ENCODE measurements at places on chromosomes 6 and 20.

GRCh38 chr6:13573669-13574110, 711 bp upstream of the SIRT5 start:
- DNase-seq, result no peak

DNA sequence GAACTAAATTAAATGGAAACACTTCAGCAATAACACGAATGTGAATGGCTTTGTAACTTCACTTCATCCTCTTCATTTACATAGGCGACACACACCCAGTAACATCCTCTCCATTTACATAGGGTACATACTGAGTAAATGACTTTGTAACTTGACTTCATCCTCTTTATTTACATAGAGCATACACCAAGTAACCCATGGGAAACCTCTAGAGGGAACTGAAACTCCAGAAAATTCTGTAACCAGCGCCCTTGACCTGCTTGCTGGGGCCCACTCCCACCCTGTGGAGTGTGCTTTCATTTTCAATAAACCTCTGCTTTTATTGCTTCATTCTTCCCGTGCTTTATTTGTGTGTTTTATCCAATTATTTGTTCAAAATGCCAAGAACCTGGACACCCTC, 81.6 kb upstream of the OPRM1 start:
- DNase-seq, result no peak

- DNase-seq, result no peak
Observed at GRCh38 chr6:167573461-167574215, 248.8 kb downstream of the TTLL2 start.

DNA sequence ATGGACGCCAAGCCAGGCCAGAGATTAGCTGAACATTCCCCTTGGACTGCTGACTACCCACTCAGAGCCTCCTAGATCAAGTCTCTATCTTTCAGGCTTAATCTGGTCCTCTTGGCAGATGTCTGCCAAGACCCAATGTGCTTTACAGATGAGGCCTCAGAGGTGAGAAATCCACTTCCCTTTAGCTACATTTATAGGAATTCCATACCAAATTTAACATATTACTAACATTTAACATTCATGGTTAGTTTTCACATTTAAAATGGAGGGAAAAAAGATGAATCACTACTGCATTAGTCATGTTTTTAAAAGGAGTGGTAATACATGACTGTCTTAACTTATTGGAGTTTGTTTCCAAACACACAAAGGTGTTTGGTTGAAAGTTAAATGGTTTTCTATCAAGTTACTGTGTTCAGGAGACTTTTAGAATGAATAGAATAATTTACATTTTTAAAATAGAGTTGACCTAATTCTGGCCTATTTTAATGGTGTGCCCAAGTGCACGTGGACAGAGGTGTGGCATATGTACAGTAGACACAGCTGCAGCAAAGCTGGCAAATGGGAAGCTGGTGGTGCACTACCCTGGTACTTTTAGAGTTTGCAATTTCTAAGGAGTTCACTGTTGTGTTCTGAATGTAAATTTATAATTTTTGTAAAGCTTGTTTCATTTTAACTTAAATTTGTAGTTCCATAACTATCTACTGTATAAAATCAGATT, 41.9 kb upstream of the CALHM6 start:
- DNase-seq, result no peak

DNA sequence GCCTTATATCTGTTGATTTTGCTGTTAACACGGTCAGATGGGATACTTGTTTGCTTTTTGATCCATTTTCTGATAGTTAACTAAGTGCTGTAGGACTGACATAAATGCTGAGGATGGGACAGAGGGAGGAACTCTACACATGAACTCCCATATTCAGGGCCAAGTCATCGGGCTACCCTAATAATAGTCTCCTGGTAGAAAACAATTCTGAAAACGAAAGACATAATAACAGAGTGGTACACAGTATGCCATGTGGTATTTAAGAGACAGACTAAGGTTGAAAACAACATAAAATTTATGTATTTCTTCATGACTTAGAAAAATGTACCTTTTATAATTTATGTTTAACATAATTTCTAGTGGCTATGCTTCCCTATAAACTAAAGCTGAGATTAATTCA, 12.0 kb downstream of the ID4 start:
- DNase-seq, result no peak

DNA sequence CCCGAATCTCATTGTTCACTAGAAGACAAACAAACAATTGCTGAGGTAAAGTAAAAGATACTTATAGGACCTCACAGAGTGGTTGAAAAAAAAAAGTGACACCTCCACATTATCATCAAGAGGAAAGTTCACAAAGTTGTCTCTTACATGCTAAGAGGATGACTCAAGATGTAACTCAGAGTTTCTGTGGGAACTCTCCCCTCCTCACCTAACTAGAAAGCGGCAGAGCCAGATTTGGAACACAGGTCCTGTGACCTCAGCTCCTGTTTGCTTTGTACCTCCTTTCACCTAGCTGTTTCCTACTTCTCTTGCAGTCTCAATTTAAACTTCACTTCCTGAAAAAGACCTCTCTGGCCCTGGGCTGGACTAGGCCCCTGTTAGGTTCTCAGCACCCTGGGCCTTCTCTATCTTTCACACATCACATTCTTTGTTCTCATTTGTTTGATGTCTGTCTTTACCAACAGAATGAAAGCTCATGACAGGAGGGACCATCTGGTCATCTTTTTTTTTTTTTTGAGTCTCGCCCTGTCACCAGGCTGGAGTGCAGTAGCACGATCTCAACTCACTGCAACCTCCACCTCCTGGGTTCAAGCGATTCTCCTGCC, 60.8 kb downstream of the CD24 start:
- no peak for DNase-seq

DNA sequence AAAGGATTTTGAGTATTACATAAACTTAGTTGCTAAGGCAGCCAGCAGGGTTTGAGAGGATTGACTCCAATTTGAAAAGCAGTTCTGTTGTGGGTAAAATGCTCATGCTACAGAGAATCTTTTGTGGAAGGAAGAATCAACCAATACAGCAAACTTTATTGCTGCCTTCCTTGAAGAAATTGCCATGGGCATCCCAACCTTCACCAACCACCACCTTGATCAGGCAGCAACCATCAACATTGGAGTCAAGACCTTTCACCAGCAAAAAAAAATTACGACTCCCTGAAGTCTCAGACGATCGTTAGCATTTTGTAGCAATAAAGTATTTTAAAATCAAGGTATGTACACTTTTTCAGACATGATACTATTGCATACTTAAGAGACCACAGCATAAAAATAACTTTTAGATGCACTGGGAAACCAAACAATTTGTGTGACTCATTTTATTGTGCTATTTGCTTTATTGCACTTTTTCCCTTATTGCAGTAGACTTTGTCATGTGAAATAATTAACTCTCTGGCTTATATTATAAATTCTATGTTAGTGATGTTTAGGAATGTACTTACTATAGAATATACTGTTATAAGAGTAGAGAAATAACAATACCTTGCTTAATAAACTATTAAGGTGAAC, 390.8 kb downstream of the CDKAL1 start:
- DNase-seq, result no peak

DNA sequence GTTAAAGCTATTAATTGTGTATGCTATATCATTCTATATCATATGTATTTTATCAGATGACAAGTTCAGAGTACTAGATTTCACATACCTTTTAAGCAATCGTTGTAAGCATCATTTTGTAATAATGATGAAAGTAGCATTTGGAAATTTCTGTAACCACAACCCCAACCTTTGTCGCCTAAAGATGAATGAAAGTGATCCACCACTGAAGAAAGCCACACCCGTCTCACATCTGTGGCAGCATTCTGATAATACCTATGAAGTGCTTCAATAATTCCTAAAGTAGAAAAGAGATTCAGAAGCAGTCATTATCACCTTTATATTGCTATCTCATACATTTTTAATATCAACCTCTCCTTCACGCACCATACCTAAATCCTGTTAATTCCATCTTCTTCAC, 16.6 kb downstream of the ZUP1 start:
- DNase-seq, result no peak

GRCh38 chr6:62528894-62529526, 243.0 kb upstream of the KHDRBS2 start:
- no peak for DNase-seq

DNA sequence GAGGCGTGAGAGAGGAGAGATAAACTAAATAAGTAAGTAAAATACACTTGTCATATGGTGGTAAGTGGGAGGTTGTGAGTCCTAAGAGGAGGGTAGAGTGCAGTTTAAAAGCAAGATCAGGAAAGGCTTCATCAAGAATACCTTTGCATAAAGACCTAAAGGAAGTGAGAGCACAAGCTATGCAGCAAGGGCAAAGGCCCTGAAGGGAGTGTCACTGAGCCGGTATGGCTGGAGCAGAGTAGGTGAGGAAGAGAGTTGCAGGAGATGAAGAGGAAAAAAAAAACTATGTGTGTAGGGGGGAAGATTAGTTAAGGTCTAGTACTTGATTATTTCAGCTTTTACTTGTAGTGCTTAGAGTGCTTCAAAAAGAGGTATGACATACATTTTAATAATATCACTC, 11.0 kb downstream of the DNAAF9 start:
- no peak for DNase-seq

DNA sequence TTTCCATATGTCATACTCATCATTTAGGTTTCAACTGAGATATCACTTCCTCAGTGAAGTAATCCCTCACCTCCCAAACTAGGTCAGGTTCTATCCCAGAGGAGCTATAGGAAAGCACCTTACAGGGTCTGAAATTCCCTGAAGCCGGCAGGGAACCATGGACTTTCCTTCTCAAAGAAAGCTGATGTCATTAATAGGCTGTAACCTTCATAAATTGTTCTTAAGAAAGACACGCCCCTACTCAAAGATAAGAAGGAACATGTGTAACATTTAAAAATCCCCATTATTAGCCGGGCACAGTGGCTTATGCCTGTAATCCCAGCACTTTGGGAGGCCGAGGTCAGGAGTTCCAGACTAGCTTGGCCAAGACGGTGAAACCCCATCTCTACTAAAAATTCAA, 50.0 kb upstream of the RNGTT start:
- no peak for DNase-seq

DNA sequence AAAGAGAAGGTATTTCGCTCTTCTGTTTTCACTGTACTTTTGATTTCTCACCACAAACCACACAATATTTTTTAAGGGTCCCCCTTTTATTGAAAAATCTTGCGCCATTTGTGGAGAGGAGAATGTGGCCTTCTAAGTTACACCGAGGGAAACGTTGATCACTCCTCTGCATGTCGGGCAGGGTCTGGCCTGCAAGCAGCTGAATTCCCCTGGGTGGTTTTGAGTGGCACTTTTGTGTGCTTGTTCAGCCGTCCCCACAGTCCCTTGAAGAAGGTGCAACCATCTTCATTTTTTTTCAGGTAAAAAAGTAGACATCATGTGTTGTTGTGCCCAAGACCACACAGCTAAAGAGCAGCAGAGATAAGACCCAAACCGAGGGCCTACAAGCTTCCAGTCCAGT, 6.1 kb downstream of the GPR31 start:
- DNase-seq, result no peak

DNA sequence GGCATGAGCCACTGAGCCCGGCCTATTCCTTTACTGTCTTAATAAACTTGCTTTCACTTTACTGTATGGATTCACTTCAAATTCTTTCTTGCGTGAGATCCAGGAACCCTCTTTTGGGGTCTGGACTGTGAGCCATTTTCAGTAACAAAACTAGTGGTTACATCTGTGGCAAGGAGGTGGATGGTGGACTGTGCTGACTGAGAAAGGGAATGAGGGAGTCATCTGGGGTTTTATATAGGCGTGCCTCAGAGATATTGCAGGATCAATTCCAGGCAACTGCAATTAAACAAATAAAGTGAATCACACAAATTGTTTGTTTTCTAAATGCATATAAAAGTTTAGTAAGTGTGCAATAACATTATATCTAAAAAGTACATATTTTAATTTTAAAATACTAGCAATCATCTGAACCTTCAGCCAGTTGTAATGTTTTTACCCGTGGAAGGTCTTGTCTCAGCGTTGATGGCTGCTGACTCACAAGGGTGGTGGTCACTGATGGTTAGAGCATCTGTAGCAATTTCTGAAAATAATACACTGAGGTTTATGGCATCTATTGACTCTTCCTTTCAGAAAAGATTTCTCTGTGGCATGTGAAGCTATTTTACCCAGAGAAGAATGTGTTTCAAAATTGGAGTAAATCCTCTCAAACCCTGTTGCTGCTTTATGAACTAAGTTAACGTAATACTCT, 111.4 kb upstream of the FKBP1C start:
- DNase-seq, result no peak

- DNase-seq, result no peak
Observed at GRCh38 chr6:37860226-37860839, 40.8 kb downstream of the ZFAND3 start.

- DNase-seq, result no peak
Observed at GRCh38 chr6:101395345-101395744, 1.8 kb downstream of the GRIK2 start.

- DNase-seq, result no peak
Observed at GRCh38 chr6:108421366-108421765, 126.5 kb downstream of the AFG1L start.

DNA sequence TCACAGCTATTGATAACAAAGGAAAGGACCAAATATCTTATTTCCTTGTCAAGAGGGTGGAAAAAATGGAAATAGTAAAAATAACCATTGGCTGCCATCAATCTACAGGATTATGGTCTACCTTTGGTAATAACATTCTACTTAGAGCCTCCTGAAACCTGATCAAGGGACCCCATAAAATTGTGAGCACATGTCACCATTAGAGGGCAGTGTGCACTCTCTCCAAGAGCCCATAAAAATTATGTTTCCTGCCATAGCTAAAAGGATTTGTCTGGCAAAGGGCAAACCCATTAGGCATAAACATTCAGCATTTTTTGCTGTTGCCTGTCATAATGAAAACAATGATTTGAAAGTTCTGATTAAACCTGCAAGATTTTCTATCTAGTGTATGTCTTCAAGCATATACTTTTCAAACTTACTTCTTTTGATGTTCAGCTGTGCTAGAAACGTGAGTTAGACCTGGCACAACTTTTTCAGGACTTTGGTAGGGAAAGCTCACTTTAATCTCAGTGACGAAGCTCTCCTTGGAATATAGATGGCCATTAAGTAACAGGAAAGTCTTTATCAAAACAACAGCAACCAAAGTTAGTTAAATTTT, 120.7 kb upstream of the ZFP64 start:
- DNase-seq, result no peak

GRCh38 chr6:144075187-144075586, 20.2 kb downstream of the SF3B5 start:
- DNase-seq, result no peak

DNA sequence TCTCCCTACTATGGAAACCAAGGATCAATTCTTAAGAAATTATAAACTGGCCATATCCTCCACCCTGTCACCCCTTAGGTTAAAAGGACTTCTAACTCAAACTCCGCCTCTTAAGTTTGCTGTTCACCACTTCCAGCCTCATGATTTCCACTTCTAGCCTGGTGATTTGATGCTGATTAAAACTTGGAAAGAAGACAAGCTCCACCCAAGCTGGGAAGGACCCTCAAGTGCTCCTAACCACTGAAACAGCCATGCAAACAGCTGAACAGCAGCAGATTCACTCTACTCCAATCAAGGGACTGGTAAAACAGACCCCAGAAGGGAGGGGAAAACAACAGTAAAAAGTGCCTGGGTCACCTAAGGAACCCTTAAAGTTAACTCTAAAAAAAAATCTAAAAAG, 10.3 kb downstream of the LCA5 start:
- no peak for DNase-seq

- no peak for DNase-seq
Observed at GRCh38 chr6:140073456-140073855, 699.0 kb upstream of the CITED2 start.

- no peak for DNase-seq
Observed at GRCh38 chr20:18256440-18257090, 31.8 kb upstream of the ZNF133 start.

GRCh38 chr6:46170357-46171289, at the start of gene ENPP5:
Gene ENPP5 (minus strand): TSS chr6:46170980. CDS start chr6:46168262, 2,718 bp downstream.
- no peak for DNase-seq
